Cardiac fibroblast (primary cell): ENCODE measurements at places on chromosomes 4 and X.

GRCh38 chrX:8741981-8742380, 10.0 kb upstream of the ANOS1 start:
- no peak for DNase-seq

- DNase-seq, result no peak
Measured at GRCh38 chrX:121014826-121015225, 29.3 kb upstream of the CT47A1 start.

DNA sequence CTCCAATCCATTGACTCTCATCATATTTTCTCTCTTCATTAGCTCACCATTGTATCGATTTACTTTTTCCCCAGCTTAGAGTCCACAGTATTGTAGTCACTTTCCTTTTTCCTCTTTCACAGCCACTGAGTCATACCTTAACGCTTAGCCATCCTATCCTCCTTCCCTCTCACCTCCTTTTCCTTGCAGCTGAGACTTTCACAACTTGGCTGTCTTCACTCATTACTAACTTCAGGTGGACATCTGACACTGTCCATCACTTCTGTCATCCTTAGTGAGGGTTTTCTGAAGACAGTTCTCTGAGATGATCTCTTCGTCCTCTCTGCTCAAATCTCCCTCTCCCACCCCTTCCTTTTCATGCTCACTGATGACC, 70.5 kb upstream of the ESX1 start:
- peak; percentile 60 for DNase-seq

GRCh38 chrX:102985192-102985591, 48.1 kb downstream of the RAB40AL start:
- no peak for DNase-seq

DNA sequence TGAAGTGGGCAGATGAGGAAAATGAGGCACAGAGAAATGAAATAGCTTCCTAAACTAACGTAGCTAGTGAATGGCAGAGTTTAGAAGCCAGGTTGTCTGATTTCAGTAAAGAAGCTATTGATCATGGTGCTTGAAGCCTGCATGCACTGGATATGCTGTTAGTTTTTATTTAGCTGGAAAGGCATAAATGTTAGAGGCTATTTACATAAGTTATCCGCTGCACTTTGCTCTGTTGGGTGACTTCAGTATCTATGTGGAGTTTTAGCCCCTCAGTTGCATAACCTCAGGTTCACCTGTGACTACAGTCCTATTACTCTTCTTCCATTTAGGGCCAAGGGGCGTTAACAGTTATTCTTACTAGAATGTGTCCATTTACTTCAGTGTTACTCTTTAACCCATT, 522.4 kb upstream of the RPS6KA3 start:
- no peak for DNase-seq

GRCh38 chr4:126658411-126658810, 974.3 kb upstream of the INTU start:
- DNase-seq, result no peak

GRCh38 chrX:120813982-120814381, 61.7 kb downstream of the CT47B1 start:
- DNase-seq, result no peak

DNA sequence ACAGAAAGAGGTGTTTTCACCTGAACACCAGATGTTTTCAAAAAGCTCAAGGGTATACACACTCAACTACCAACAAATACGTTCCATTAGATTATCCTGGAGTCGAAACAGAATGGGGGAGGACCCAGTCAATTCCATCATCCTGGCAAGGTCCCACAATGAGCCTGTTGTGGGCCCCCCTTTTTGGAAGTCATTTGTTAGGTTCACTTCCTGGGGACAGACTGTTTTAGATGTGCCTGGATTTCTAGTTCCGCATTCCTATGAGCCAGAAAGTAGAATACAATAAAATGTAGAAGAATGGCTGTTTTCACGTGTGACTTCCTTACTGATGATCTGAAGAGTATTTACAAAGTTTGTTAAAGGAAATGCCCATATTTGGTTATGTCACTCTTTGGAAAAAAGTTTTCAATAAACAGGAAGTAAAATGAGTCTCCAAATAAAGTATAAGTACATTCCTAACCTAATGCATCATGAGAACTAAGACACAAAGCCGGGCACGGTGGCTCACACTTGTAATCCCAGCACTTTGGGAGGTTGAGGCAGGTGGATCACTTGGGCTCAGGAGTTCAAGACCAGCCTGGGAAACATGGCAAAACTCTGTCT, 192.5 kb downstream of the MAML3 start:
- DNase-seq, result peak; percentile 55

GRCh38 chrX:129230850-129231512, 292.3 kb downstream of the SMARCA1 start:
- DNase-seq, result no peak

GRCh38 chrX:131763674-131764073, 219.8 kb downstream of the OR13H1 start:
- no peak for DNase-seq

GRCh38 chrX:153522259-153522658, 4.8 kb downstream of the ATP2B3 start:
- no peak for DNase-seq

- no peak for DNase-seq
Measured at GRCh38 chr4:47413521-47413920, 50.0 kb downstream of the COMMD8 start.

DNA sequence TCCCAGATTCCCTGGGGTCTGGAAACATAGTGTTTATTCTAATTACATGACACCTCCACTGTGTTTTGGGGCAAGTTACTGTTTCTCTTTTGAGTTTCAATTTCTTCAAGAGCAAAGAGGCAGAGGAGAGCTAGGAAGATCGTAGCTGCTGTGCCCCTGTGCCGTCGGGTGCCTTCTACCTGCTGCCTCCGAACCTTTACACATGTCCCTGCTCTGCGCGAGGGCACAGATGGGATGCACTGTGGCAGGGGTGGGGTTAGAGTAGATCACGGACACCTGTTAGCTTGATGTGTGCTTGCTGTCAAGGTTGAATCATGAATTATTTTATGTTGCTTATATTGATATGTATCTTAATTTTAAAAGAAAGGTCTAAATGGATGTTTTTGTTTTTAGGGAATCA, 71.1 kb upstream of the MSANTD1 start:
- DNase-seq, result no peak

GRCh38 chr4:152107736-152108500, 347.1 kb upstream of the GATB start:
- DNase-seq, result no peak

DNA sequence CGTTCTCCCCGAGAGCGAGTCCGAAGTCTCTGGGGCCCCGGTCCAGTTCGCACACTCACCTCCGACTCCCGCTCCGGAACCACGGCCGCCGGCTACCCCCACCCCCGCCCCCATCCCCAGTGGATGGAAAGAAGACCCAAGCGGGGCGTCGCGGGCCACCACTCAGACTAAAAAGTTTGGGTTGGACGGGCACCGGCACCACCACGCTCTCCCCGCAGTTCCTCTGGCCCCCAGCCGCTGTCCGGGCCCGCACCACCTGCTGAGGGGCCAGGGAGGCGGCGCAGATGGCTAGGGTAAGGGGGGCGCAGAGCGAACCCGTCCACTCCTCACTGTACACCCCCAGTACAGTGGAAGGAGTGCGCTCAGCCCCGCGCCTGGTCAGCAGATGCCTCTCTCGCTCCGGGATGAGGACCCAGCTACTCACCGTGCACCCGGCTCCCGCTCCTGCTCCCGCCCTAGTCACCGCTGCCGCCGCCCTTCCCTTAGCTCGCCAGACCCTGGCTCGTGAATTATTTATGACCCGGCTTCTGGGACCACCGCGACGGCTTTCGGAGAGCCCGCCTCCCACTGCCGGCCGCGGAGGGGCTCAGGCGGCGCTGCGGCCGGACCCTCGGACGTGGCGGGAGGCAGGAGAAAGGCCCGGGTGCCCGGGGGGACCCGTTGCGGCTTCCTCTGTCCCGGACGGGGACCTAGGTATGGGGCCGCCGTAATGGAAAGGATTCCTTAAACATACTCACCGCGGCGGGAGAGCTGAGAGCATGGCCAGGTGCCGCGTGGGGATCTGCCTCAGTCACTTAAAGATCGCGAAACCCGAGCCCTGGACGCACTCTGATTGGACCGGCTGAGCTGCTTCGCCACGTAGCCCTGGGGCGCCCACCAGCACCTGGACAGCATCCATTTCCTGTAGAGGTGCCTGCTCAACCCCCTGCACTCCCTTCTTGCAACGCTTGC, at the start of gene PROM1:
PROM1 (minus strand) TSS at position 783 of the 951 bp plus-strand sequence. CDS start 8,117 bp downstream, outside the sequence.
- DNase-seq, result no peak

DNA sequence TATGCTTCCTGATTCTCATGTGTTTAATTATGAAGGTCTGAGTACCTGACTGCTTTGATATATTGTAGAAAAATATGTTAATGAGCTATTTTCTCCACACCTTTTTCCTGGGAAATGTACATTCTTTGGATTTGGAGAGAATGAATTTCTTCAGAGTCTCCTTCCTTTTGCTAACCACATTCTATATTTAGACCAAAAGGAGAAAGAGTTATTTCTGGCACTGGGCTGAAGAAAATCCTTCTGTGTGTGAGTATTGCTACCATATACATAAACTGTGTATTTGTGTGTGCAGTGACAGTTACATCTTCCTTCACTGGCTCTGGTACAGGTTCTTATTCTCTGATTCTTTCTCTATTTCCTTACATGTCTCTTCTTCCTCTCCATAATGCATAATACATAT, 44.5 kb upstream of the PGRMC2 start:
- DNase-seq, result no peak

- DNase-seq, result no peak
Measured at GRCh38 chr4:164081371-164081770, 586.9 kb downstream of the TMA16 start.
